ENCODE measurements at places on chromosomes 5 and 9.
A peak's percentile ranks its signal among the peaks of the same experiment; 100 is the strongest.

GRCh38 chr9:136921307-136921706, 23.2 kb downstream of the FBXW5 start:
- no peak for DNase-seq

- peak; percentile 20 for DNase-seq
These were observed 36.4 kb downstream of the GGTA1 start for GRCh38 chr9:121463026-121463807.

DNA sequence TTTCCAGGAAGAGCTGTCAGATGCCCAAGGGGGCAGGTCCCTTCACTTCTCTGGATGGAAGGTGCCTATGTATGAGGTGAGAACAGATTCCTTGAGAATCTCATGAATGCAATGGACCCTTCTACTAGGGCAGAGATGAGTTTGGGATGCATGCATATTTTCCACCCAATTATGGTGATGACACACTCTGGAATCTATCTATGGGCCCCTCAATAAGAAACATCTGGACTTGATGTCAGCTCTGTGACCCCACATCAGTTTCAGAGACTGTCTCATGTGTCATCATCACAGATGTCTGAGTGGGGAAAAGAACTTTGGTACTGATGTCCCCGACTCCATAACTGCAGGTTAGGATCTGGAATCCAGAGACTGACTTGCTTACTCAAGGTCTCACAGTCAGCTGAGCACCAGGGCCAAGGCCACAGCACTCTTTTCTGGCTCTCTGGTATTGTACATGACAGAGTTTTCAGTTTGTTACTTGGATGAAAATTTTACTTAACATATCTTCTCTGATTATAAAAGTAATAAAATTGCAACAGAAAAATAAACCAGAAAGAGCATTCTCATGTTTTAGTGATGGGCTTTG, 177.0 kb downstream of the DCP2 start:
- no peak for DNase-seq

- DNase-seq: no peak
These were observed 43.4 kb upstream of the TNFAIP8 start for GRCh38 chr5:119312403-119312802.

GRCh38 chr5:111691508-111691907, 65.5 kb downstream of the NREP start:
- no peak for DNase-seq

DNA sequence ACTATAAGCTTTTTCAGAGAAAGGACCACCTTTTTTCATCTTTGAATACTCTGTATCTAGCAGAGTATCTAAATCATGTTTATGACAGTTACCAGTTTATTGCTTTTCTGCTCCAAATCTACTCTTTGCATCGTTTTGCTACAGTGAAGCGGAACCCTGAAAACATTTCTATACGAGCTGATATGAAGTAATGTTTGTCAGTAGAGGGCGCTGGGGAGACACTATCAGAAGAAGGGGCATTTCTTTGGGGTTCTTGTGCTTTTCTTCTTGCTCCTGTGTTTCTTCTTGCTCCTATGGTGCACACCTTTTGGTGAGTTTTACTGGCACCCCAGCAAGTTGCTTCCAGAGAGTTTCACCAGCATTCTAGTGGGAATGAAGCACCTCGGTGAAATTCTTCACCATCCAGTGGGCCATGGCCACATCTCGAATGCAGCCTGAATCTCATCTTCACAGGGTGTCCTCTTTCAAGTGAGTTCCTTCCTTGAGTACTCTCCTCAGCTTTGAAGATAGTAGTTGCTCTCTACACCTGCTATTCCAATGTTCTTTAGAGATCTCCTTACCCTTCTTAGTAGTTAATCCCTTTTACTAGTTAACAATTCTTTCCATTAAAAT, 98.4 kb downstream of the FGF1 start:
- DNase-seq: peak; percentile 15

DNA sequence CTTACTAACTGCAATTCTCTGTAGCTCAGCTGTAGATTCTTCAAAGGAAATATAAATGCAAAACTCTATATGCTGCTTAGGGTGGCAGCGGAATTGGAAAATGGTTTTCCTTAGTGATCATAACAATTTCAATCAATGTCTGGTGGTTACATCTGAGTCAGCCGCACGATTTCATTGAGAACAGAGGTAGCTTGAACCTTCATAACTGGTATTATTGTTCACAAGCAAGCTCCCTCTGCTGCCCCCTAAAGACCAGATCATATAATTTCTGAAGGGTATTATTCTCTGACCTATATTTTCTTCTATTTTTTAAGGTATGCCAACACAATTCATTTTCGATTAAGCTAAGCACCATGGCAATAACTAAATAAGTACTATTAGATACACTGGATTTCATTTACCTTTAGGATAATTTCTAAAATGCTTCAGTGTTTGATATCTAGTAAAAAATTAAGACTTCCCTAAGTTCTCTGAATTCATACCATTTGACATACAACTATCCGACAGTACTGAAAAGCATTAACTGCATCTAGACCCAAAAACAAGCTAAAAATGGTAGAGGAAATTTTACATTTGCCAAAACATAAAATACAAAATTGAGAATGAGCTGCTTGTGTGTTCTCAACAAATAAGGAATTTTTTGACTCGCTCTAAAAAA, 181.1 kb upstream of the SPEF2 start:
- no peak for DNase-seq

DNA sequence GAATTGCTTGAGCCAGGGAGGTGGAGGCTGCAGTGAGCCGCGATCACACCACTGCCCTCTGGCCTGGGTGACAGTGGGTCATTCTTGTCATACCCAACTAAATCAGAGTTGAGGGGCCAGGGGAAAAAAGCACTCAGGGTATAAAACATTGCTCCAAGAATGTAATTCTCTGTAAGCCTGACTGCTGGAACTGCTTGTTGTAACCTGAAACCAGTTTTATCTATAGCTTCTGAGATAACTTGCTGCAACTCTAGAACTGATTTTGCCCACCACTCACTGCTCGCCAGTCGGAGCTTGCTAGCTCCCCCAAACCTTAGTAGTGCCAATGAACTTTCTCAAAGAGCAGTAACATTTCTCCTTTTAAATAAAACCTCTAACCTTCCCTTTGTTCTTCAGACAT, 9.6 kb upstream of the MSH3 start:
- DNase-seq: no peak

DNA sequence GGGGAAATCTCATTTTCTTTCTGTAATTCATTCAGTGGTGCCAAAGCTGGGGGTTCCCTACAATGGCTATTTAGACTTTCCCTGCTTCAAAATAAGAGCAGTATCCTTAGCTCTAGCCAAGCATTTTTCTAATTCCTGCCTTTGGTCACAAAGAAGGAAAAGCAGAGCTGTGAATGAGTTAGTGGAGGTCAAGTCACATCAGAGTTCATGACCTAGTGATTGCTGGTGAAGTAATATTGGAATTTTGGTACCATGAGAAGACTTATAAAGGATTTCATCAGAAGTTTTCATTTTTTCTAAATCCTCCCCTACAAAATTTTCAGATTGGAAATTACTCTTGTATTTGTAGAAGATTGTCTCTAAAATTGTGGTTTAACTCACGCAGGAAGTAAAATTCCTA, 28.0 kb downstream of the DNAJC21 start:
- DNase-seq: no peak

DNA sequence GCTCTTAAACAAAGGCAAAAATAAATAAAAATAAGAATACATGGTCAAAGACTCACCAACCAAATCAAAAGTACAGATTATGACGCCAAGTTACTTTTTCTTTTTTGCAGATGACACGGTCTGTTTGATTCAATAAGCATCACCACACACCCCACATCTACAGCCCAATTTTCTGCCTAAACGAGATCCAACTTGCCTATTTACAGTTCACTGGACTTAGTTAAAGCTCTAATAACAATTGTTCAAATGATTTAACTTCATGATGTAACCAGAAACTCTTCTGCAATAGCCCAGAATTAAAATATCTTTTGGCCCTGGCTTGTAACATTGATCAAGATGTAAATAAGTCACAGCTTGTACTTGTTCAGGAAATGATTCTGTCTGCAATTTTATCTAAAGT, 590.3 kb upstream of the C9orf72 start:
- DNase-seq: no peak

DNA sequence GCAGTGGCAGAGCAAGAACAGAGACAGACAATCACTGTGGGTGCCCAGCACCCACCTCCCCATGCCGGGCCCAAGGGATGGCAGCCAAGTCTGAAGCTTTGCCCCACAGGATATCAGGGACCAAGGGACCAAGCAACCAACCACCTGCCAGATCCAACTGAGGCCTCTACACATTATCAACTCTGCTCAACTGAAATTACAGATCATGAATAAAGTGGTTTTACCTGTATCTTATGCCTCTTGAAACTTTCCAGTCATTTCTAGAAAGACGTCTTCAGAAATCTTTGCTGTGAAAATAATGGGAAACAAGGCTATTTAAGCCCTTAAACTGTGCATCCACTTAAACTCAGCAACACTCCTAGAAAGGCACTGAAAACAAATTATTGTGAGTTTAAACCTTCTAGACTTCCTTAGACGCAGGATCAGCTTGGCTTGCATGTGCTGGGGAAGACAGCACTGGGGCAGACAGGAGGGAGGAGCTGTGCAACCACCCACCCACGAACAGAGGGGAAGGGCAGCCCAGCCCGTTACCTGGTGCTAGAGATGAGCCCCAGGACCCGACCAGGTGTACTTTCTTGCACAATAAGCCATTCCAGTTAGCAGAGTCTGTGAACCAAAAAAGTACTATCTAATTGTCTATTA, 80.0 kb downstream of the SEMA4D start:
- no peak for DNase-seq

DNA sequence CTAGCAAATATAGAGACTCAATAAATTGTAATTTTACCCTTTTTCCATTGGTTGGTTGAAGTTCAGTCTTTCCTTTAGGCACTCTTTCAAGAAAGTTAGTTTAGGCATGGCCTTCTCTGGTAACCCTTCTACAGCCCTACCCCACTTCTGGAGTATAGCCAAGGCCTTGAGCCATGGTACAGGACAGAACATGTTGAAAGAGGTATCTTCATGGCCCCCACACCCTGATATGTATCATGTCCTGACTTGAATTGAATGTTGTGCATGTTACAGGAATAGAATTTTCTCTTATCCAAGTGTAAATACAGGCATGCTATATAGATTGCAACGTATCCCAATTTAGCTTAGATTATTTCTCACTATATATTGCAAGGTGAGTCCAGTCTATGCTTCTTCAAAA, 175.6 kb downstream of the CD180 start:
- no peak for DNase-seq

DNA sequence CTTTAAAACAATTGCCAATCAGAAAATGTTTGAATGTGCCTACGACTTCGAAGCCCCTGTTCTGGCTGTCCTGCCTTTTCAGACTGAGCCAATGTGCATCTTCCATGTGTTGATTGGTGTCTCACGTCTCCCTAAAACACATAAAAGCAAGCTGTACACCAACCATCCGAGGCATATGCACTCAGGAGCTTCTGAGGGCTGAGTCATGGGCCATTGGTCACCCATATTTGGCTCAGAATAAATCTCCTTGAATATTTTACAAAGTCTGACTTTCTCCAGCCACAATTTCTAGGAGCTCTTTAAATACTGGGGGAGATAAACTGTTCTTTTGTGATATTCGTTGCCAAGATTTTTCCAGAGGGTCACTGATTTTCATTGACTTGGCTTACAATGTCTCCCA, 53.9 kb downstream of the C9orf57 start:
- DNase-seq: no peak

DNA sequence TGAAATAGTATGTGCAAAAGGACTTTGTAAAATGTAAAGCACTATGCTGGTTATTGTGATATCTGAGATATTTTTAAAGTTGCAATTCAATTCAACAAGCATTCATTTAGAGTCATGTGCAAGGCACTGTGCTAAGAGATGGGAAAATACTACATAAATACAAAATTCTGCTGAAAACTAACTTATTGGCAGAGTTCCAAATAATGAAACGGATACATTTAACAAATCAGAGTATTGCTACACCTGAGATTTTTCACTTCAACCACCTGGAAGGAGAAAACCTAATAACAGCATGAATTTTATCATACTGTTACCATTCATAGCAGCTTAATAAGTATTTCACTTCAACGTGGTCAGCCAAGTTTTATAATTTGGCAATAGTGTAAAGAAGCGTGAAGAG, 6.1 kb upstream of the CTNNAL1 start:
- no peak for DNase-seq

- DNase-seq: no peak
These were observed 2393.0 kb upstream of the C9orf72 start for GRCh38 chr9:29966247-29966646.

DNA sequence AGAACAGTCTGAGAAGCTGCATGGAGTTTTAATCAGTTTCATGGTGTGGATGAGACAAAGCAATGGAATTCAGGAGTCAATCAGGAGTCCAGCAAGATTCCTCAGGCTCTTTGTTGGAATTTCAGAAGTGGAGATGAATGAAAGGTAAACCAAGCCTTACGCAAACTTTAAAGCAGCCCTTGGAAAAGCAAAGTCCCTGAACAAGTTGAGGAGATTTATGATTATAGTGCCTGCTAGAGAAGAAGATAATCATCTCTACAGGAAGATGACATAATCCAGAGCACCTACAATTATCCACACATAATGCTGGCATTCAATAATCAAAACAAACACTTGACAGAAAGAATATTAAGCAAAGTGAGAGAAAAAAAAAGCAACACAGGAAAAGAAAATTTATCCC, 1380.1 kb upstream of the NUDT12 start:
- no peak for DNase-seq

DNA sequence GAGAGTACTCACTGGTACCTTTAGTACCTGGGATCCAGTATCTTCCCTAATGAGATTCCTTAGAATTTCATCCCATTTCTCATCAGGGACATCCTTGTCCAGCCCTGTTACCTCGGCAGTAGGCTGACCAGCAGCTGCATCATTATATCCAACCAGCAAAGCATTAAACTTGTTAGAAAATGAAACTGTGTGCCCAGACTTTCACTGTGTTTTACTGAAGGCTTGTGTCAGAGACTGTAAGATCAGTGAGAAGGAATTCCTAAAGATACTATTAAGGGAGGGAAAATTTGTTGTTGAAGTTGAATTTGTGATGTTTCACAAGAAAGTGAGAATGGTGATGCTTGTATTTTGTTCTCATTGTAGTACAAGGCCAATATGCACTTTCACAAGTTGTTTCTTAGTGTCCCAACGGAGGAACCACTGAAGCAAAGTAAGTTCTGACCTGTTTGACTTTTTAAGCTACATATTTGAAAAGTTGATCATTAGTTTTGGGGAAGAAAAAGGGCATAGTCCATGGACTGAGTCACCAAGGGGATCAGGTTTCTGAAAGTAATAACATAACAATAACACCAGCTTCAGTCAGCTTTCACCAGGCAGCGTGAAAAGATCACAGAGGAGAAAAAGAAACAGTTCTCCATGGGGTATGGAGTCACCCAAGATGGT, 48.8 kb downstream of the GRAMD2B start:
- DNase-seq: no peak

- no peak for DNase-seq
These were observed 53.6 kb upstream of the SLC1A3 start for GRCh38 chr5:36552651-36553393.

Data from stimulated activated naive CD8-positive, alpha-beta T cell treated with anti-CD3 and anti-CD28 coated beads, Interleukin-15, amount 100 ng/mL, for 72 hours (primary cell).